ENCODE measurements at places on chromosomes 7 and 10.

- DNase-seq = peak; percentile 1
These were observed 313.3 kb upstream of the AKR1E2 start for GRCh38 chr10:4512671-4513240.

DNA sequence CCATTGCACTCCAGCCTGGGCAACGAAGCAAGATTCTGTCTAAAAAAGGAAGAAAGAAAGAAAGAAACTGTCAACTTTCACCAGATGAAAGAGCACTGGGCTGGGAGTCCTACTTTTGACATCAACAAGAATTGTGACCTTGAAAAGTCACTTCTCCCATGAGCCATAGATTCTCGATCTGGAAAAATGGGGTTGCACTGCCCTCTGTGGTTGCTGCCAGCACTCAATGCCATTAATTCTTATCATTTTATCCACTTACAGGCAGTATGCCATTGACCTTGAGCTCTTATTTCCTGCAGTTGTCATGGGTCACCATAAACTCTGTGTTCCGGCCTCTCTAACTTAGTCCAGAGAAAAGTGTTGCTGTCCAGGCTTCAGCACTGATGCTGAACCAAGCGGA is 137.2 kb downstream of the NOC3L start:
- DNase-seq = no peak

- DNase-seq = no peak
These were observed 155.3 kb upstream of the AKR1E2 start for GRCh38 chr10:4670737-4671136.

DNA sequence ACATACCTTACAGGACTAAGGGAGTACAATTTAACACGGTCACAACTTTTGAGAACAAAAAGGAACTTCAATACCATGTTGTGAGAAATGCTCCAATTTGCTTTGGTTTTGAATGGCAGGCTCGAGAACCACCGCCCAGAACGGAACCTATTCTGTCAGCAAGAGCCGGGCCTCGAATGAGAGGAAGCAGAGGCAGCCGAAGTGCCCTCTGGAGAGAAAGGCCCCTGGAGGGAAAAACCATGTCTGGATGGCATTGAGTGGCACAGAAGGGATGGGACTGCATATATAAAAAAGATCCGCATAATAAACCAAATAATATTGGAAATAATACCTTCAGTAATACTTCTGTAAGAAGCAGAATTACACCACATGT is 85.6 kb downstream of the CHST15 start:
- no peak for DNase-seq

DNA sequence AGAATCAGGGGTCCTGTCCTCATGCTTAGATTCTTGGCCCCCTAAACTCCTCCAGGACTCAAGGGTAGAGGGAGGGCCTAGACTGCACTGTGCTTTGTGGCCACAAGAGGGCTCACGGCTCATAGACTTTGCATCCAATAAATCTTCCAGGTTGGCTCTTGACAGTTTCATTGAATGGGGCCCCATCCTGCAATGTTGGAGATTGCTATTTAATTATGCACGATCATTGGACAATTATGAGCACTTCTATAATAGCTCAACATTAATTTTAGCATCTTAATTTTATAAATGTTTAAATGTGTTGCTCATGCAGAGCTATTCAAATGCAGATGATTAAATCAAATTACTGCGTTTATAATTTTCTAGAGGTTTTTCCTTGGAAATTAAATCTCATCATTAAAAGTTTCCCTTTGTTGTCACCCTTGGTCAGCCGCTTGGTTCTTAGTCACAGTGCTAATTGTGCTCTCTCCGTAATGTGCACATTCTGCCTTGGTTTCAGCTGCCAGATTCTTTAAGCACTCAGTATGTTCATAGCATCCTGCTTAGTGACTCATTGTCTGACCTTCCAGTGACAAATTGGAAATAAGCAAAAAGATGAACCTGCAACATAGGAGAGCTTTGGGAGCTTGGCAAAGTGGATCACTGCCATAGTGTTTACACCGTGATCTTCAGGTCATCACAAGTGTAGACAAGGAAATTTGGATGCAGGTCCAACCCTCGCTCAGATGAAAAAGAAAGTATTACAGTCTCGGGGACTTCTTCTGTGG is 33.4 kb upstream of the PLPP4 start:
- peak; percentile 6 for DNase-seq

DNA sequence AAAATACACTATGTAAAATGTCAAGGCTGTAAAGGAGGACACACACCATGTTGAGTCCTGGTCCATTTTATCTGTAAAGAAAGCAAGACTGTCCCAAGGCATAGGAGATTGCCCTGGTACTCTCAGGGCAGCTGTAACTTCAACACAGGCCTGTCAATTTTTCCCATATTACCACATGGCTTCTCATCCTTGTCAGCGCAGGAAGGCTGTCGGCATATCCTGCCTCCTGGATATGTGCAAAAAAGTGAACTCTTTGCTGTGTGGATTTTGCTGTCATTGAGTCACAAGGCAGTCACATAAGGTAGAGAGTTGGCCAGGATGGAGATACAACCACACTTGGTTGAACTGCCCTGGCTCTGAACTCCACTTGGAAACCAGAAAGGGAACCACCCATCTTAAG is 8.7 kb downstream of the DUSP5 start:
- no peak for DNase-seq

DNA sequence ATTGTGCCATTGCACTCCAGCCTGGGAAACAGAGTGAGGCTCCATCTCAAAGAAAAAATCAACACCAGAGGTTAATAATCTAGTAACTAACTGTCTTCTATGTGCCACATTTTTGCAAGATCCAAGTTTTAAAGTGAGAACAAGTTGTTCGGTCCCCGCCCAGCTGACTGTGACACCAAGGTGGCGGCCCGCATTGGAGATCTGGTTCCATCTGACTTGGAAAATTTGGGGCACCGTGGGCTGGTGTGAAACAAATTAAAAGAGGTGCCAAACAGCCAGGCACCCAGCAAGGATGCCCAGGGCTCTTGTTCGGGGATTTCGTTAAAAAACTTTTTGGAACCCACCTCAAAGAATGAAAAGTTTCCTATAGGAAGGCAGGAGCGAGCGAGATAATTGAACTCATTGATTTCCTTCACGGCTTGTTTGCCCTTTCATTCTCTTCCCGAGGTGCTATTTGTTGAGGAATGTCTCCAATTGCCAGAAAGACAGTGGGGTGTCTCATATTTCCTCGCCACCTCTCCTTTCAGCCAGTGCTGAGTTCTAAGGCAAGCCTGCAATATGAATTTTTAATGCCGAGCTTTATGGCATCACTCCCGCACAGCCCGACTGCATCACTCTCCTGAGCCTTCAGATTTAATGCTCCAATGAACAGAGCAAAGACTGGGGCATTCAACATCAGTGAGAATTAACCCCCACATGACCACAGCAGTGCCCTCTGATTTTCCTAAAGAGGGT is 156.9 kb upstream of the SH2B2 start:
- DNase-seq = no peak

- no peak for DNase-seq
These were observed 112.3 kb downstream of the BTRC start for GRCh38 chr10:101466016-101466912.

- DNase-seq = no peak
These were observed 186.2 kb downstream of the HIBADH start for GRCh38 chr7:27476493-27476892.

GRCh38 chr10:124453960-124454610 is 4.2 kb upstream of the NKX1-2 start:
- DNase-seq = no peak

DNA sequence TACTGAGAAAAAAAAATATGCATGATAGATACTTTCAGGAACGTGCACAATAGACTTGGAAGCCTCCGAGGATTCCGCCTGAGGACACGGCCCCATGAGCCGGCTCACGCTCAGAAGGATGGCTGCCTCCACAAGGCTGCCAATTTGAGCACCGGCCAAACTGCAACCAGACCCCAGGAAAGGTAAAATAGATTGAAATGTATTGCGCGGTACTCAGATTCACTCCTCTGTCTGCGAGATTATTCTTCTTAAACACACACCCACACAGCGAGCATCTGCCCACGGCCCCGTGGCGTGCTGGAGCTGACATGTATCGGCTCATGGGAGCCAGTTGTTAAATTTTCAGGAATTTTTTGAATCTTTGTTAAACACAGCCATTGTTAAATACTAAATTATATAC is 653.2 kb upstream of the MKI67 start:
- no peak for DNase-seq

DNA sequence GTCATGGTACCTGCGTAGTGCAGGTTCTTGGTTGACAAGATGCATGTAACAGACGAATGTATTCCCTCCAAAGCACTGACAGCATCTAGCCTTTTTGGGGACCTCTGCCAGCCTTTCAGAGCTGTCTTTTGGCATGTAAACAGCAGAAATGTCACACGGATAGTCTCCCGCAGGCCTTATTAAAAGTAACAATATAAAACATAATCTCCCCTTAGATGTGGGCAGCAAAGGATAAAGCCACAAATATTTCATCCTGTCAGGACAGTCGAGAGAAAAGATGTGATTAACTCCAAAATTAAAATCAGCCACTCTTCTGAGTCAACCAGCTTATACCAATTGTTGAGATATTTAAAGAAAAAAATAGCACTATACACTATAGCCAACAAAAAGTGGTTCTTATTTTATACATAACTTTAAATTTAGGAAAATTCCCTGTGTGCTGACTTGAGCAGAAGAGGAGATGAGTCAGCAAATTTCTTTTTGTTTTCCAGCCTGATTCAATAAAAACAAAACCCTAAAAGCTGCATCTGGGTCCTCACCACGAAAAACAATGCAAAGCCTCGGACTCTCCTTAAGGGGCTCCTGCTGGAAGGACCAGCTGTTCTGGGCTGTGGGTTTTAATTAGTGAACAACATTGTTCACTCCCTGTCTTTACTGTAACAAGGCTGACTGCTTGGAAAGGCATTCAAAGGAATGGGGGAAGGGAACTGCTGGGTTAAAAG is 240.2 kb downstream of the ADAM12 start:
- DNase-seq = no peak

- DNase-seq = no peak
These were observed 19.8 kb upstream of the ST7 start for GRCh38 chr7:116933465-116933864.

DNA sequence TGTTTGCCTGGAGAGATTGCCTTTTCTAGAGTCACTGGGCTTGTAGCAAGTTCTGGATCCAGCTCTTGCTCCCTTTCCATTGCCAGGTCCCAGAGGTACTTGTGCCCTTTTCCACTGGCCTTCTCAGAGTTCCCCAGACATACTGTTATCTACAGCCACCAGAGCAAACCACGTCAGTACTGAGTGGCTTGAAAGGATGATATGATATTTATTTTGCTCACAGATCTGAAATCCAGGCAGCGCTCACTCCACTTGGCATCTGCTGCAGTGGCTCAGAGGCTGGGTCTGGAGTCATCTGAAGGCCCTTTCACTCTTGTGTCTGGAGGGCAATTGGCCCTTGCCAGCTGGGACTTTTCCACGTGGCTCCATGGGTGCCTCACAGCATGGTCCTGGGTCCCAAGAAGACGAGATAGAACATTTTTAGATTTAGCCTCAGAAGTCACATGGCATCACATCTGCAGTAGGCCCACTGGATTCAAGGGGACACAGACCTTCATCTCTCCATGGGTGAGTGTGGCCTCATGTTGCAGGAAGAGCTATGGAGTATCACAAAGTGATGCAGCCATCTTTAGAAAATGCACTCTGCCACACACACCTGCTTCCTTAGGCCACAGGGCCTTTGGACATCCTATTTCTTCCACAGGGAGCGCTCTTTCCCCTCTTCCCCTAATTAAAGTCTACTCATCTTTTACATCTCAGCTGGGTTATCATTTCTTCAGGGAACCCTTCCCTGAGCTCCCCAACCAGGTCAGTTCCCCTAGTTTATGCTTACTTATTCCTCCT is 22.9 kb upstream of the TCF7L2 start:
- DNase-seq = no peak

GRCh38 chr7:143314127-143314526 is 1.8 kb upstream of the CLCN1 start:
- no peak for DNase-seq

GRCh38 chr7:141363748-141364147 is 187.5 kb upstream of the AGK start:
- no peak for DNase-seq

GRCh38 chr10:68196701-68197100 is 35.2 kb downstream of the ATOH7 start:
- no peak for DNase-seq

GRCh38 chr10:85922356-85923129 is 444.1 kb downstream of the GRID1 start:
- DNase-seq = peak; percentile 50

- no peak for DNase-seq
These were observed 101.5 kb upstream of the GPR26 start for GRCh38 chr10:123564631-123565030.

DNA sequence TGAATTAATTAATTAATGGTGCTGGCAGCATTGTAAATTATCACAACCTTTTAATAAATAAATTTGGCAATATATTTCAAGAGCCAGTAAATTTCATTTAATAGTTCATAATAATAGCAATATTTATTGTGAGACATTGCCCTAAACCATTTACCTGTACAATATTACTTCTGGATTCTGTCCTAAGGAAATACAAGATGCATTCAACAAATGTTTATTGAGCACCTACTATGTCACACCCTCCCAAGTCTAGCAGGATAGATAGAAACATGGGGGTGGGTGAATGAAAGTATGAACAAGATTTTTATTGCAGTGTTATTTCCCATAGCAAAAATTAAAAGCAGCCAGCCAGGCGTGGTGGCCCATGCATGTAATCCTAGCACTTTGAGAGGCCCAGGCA is 4.4 kb upstream of the HERC4 start:
- no peak for DNase-seq

- DNase-seq = no peak
These were observed 5.3 kb upstream of the PILRA start for GRCh38 chr7:100367676-100368613.

- DNase-seq = no peak
These were observed 9.8 kb upstream of the AQP1 start for GRCh38 chr7:30901856-30902255.

DNA sequence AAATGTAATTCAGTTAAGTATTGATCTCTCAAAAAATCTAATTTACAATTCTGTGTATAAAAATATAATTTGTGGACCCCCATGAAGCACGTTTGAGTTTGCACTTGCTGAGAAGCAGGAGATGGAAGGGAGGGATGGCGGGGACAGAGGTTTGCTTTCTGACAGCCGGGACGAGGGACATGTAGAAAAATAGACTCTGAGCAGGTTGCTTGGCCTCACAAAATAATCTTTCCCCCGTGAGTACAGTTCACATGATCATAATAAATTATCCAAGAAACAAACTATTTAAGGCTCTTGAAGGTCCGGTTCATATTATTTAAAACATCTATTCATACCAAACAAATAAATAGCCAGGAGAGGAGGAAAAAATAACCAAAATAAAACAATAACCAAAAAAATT is 10.0 kb downstream of the SHH start:
- no peak for DNase-seq

- DNase-seq = no peak
These were observed 134.2 kb upstream of the AKR1E2 start for GRCh38 chr10:4691776-4692175.

All from COR-L47 (cell line).